CD4-positive, alpha-beta T cell treated with Interleukin-12 subunit alpha and Interleukin-12 subunit beta, for 1 hour (primary cell): ENCODE measurements at places on chromosomes 11 and 22.

DNA sequence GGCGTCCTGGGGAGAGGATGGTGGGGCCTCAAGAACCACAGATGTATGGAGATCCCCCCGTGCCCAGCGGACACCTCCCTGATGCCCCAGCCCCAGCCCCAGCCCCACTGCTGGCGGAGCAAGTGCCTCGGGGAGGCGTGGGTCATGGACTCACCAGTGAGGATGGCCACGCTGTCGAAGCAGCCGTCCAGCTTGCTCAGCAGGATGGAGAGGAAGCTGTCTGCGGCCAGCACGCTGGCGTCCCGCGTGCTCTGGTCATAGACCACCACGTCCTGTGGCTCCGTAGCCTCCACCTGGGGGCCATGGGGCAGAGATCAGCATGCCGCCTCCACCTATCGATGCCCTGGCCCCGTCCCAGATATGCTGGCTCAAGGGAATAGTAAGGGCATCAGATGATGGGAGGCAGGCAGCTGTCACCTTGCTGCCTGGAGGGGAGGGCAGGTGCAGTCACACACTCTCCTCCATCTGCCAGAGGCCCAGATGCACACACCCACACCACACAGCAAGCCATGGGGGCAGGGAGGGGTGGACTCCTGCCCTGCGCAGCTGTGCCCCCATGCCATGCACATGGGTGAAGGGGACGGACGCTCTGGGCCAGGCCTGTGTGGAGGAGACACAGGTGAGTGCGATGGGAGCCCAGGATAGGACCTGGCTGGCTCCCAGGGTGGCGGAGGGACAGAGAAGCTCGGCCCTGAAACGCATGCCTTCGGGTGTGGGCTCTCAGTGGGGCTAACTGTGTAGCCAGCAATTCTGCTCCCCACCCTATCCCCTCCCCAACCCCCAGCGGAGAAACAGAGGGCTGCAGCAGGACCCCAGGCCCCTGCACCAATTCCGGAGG lies 8.2 kb downstream of the DUSP8 start:
- DNase-seq = no peak

DNA sequence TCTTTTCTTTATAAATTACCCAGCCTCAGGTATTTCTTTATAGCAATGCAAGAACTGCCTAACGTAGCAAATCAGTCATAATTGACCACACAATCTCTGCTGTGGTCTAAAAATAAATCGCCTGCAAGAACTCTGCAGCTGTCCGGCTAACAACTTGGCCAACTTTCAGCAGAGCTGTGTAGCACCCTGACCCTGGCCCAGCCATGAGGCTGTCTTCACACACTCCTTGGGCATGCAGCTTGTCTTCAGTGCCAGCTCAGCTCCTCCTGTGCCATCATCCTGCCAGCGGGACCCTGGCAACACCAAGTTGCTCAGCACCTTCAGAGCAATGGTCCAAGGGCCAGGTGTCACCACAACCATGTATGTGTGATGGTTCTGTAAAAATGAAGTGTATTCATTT lies 355.6 kb downstream of the OPCML start:
- no peak for DNase-seq

DNA sequence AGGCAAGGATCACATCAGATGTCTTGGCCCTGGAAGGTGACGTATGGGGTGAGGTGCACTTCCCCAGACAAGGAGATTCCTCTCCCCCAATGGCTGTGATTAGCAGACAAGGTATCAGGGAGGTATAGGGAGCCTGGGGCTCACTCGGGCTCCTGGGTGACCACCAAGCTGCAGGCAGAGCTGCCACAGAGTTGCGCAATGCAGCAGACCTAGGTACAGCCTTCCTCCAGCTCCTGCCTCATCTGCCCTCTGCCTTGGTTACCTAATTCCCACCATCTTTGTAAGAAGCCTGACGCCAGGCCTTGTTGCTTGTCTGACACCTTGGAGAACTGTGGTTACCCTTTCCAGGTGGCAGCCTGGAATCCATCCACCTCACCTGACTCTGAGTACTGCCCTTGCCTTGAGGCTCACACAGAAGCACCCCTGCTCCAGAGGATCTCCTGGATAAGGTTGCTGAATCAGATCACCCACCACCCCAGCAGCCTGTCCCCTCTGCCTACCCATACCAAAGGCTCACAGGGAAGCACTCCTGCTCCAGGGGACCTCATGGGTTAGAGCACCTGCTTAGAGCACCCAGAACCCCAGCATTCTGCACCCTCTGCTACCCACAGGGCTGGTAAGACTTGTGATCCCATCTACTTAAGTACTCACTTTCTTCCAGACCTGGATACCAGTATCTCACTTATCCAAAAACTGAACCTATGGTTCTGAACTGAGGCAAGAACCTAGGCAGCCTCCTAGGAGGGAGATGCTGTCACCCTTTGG lies 40.4 kb downstream of the GAB4 start:
- no peak for DNase-seq

DNA sequence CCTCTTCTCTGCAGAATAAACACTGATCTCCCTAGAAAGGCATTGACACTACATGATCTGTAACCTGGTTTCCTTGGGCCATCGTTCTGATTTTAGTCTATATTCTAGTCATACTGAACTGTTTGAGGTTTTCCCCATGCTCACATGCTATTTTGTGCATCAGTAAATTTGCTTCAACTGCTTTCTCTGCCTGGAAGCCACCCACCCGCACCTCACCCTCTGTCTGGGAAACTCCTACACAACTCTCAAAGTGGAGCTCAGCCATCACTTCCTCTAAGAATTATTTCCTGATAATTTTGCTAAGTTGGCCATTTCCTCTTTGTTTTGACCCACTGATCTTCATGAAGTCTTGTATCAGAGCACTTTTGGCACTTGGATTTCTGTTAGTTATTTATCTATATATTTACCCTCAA lies 36.1 kb downstream of the MMP20 start:
- DNase-seq = no peak

DNA sequence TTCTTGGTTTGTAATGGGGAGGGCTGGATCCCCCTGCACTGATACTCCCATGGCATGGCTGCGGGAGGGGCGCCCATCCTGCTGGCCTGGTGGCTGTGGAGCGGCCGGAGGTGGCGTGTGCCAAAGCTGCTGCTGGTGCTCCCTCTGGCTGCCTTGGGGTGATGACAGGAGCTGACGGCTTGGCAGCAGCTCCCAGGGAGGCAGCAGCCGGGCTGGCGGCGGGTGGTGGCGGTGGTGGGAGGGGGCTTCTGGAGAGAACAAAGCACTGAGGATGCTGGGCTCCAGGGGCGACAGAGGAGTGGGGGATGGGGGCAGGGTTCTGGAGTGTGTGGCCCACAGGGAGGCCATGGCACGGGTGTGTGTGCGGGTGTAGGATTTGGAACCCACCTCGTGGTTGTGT lies 11.4 kb upstream of the MPPED1 start:
- no peak for DNase-seq

GRCh38 chr11:31940371-31941037 lies 129.4 kb upstream of the PAX6 start:
- DNase-seq = no peak

- peak; percentile 84 for DNase-seq
These were observed 548.0 kb downstream of the ETS1 start for GRCh38 chr11:128039140-128040021.

- no peak for DNase-seq
These were observed 141.8 kb downstream of the MPPED1 start for GRCh38 chr22:43553451-43554258.

- peak; percentile 73 for DNase-seq
These were observed 20.3 kb downstream of the CLPB start for GRCh38 chr11:72413914-72414628.

DNA sequence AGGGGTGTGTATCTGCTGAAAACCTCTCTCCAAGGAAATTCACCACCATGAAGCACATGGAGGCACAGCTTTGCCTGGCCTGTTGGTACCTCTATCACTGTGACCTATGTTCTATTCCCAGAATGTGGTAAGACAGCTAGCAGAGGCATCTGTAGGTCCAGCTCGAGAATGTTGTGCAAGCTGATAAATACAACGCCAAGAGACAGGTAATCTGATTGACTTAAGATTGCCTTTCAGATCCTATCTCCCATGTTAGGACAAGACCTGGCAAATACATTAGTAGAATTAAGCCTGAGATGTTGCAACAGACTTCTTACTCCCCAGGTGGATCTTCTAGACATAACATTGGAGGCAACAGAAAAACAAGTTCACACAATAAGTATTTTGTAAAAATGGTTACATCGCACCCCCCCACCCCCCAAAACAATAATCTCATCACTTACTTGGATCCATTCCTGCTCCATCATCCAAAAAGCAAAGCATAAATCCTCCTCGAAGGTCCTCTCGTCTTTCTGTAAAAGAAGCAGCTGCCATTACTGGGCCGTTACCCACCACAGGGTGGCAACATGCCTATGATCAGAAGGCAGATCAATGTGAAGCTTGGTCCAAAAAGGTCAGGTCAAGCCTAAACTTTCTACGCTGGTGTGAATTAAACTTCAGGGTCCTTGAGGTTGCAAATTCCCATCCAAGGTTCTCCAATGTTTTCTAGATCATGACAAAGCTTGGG lies 18.5 kb downstream of the MORC2 start:
- DNase-seq = no peak

- DNase-seq = no peak
These were observed 223.8 kb downstream of the BLID start for GRCh38 chr11:121892131-121892681.
